Stimulated activated CD8-positive, alpha-beta memory T cell treated with anti-CD3 and anti-CD28 coated beads, Interleukin-4, amount 100 ng/mL, for 1 hour (primary cell): ENCODE measurements at places on chromosomes 7 and 10.
A peak's percentile ranks its signal among the peaks of the same experiment; 100 is the strongest.

GRCh38 chr7:25802473-25802872 lies 349.5 kb upstream of the NFE2L3 start:
- no peak for DNase-seq

- DNase-seq, result no peak
Measured at GRCh38 chr10:90031776-90032175, 330.4 kb downstream of the KIF20B start.

- no peak for DNase-seq
Measured at GRCh38 chr10:128062881-128063563, 63.2 kb downstream of the MKI67 start.

- DNase-seq, result no peak
Measured at GRCh38 chr10:23829556-23829955, 379.4 kb upstream of the KIAA1217 start.

- no peak for DNase-seq
Measured at GRCh38 chr7:67448271-67448670, 451.6 kb downstream of the TYW1 start.

- DNase-seq, result no peak
Measured at GRCh38 chr7:25395976-25396375, 167.7 kb upstream of the NPVF start.

DNA sequence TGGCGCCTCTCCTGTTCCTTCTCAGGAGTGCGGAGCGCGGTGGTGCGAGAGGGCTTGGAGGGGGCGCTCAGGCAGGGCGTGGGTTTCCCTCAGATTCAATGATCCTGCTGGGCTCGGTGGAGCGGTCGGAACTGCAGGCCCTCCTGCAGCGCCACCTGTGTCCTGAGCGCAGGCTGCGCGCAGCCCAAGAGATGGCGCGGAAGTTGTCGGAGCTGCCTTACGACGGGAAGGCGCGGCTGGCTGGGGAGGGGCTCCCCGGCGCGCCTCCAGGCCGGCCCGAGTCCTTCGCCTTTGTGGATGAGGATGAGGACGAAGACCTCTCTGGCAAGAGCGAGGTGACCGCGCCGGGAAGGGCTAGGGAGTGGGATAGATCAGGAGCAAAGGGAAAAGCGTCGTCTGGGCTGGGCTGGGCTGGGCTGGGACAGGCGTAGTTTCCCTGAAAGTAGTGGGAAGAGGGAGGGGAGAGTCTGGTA lies 17.0 kb downstream of the FAM131B start:
- DNase-seq, result peak; percentile 22

- no peak for DNase-seq
Measured at GRCh38 chr7:25580141-25580540, 351.9 kb upstream of the NPVF start.

DNA sequence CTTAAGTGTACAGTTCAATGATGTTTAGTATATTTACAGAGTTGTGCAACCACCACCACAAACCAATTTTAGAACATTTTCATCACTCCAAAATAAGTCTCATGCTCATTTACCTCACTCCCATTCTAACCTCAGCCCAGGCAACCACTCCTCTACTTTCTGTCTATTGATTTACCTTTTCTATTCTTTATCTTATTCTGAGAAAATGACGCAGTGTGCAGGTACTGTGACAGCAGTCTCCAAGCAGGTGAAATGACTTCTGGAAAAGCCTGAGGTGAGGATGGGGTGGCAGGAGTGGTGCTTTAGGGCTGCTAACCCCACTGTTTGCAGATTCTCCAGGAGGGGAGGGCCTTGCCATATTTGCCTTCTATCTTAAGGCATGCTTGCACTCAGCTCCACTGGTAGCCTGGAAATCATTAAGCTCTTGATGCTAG lies 39.5 kb downstream of the GARS1 start:
- no peak for DNase-seq

- DNase-seq, result no peak
Measured at GRCh38 chr10:129165076-129165720, 301.8 kb upstream of the MGMT start.

DNA sequence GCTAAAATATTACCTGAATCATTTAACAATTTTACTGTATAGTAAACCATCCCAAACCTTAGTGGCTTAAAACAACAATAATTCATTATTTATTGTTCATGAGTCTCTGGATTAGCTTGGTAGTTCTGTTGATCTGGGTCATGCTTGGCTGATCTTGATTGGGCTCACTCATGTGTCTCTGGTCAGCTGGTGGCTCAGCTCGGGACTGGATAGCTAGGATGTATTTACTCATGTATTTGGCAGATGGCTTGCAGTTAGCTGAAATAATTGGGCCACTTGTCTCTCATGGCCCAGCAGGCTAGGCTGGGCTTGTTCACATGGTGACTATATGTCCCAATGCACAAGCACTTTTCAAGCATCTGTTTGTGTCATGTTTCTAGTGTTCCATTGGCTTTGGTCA lies 262.8 kb downstream of the BBS9 start:
- no peak for DNase-seq

DNA sequence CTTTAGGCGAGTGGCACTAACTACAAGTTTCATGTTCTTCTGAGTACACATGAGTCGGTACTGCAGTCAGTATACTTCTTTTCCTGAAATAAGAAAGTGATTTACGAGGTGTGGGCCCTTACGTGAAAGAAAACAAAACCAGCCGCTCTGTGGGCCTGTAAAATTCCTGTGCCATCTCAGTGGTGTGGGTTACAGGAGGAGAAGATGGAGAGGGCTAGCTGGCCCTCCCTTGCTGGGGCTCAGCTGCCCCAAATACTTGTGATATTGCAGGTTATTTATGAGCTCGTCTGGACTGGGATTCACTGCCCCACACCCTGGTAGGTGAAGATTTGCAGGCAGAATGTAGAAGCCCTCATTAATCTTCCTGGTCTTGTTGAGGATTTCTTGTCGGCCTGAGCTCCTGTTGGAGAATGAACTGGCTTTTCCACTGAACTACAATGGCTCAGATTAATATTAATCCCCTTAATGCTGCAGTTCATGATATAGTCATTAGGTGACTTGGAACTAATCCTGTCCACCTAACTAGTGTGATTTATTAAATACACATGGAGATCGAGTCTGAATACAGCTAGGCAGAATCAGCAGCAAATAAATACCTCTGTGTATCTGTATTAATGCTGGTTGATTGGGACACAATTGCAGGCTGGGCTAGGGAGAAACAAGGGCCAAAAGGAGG lies 68.0 kb downstream of the GBF1 start:
- DNase-seq, result no peak

- no peak for DNase-seq
Measured at GRCh38 chr10:61047081-61047480, 103.1 kb upstream of the RHOBTB1 start.

- no peak for DNase-seq
Measured at GRCh38 chr7:794671-795329, 37.5 kb upstream of the SUN1 start.

DNA sequence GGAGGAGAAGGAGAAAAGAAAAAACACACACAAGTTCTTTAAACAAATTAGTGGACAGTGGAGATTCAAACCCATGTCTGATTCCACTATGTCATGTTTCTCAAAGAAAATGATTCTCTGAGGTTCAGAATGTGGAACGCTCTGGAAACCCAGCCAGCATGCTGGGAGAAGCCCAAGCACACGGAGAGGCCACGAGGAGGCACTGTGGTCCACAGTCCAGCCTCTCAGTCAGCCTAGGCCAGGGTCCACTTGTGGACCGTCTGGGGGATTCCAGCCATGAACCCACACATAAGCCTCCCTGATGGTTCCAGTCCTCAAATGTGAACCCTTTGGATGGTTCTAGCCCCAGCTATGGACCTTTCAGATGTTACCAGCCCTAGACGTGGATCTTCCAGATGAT lies 73.4 kb downstream of the CAV1 start:
- DNase-seq, result no peak

- no peak for DNase-seq
Measured at GRCh38 chr7:94374721-94375566, 19.8 kb upstream of the COL1A2 start.

DNA sequence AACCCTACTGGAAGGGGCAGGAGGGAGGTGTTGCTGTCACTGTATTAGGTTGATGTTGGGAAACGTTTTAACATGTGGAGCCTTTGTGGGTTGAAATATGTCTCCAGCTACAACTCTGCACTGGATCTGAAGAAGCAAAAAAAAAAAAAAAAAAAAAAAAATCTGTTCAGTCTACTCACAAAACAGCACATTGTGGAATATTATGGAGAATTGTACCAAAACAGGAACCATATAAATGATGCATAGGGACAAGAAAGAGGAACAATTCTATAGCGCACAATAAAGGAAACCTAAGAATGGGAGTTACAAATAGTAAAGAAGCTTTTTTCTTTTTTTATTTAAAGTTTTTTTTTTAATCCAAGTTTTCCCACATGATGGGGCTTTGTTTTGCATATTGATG lies 63.8 kb downstream of the CCSER2 start:
- no peak for DNase-seq
